ENCODE measurements at places on chromosomes 2 and 18.

DNA sequence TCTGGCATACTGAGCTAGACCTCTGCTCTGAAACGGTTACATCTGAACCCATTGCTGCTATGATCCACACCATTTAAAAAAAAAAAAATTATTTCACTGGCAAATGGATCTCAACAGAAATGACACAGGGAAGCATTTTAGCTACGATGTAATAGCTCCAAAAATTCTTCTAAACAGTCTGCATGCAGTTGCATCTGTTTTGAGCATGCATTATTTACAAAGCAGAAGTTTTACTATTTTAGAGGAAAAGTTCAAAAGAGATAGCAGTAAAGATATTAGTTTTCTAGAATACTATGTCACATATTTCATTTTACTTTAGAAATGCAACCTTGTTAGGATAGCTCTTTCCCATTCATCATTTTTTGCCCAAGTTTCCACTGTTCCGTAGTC, 265.7 kb downstream of the MEIS1 start:
- H3K36me3 ChIP-seq = no peaks in the 10 kb centered on the region
- peak overlapping the region; percentile 97 for H3K27ac ChIP-seq
- peaks cover 12% of the 10 kb centered on the region for H3K4me1 ChIP-seq
- no peak overlapping the region for H3K4me3 ChIP-seq
- DNase-seq = no peak

DNA sequence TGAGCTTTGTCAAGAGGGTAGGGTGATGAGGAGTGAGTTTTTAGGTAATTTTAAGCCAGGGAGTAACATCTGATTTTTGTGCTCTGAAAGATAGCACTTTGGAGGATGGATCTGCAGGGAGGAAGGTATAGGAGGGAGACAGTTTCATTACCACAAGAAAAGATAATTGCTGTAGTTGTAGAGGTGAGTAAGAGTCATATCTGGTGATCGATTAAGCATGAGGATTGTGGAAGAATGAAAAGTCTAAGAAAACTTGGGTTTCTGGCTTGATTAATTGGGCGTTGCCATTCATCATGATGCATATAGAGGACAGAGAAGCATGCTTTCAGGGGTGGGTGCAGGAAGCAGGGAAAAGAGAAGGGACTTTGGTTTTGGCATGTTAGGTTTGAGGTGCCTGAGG, 18.5 kb downstream of the KCMF1 start:
- no peaks in the 10 kb centered on the region for H3K27me3 ChIP-seq
- no peak overlapping the region for H3K4me3 ChIP-seq
- H3K27ac ChIP-seq = no peak overlapping the region
- H3K36me3 ChIP-seq = no peaks in the 10 kb centered on the region

DNA sequence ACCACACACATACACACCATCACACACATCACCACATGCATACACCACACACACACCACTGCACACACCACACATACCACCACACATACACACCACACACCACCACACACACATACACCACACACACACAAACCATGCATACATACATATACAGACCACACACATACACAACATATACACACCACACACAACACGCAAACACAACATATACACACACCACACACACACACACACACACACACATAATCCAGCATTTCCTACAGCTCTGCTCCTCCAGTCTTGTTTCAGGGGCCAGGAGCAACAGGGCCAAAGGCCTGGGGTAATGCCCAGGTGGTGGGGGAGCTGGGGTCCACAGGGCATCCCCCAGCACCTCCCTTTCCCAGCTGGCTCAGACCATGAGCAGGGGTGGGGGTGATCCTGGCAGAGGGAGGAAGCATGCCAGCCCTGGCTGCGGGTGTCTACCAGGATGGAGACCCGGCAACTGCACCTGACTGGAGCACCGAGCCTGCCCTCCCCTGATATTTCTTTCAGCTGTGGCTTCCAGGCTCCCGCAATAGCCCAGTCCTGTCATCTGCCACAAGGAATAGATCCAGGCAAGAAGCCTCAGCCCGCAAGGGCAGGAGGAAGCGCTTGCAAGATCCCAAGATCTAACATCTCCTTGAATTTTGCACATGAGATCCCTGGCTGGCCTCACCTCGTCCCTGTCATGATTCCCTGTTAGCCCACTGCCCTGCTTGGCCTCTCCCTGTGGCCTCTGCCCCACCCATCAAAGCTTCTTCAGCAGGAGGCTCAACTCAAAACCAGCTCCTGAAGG, 196.9 kb downstream of the TNS1 start:
- H3K4me1 ChIP-seq = peaks cover 6% of the 10 kb centered on the region
- peak overlapping the region; percentile 44 for H3K27ac ChIP-seq
- DNase-seq = no peak
- H3K36me3 ChIP-seq = no peaks in the 10 kb centered on the region

- H3K36me3 ChIP-seq = no peaks in the 10 kb centered on the region
- peaks cover 4% of the 10 kb centered on the region for H3K4me1 ChIP-seq
- no peak overlapping the region for H3K27ac ChIP-seq
- DNase-seq = no peak
- no peak overlapping the region for H3K4me3 ChIP-seq
- no peaks in the 10 kb centered on the region for H3K27me3 ChIP-seq
Observed at GRCh38 chr2:9549420-9549819, 6.2 kb downstream of the ADAM17 start.

GRCh38 chr2:6181525-6181924, 489.3 kb downstream of the SOX11 start:
- H3K27me3 ChIP-seq = no peaks in the 10 kb centered on the region
- H3K4me3 ChIP-seq = no peak overlapping the region
- H3K36me3 ChIP-seq = no peaks in the 10 kb centered on the region
- H3K4me1 ChIP-seq = no peaks in the 10 kb centered on the region
- H3K27ac ChIP-seq = no peak overlapping the region

DNA sequence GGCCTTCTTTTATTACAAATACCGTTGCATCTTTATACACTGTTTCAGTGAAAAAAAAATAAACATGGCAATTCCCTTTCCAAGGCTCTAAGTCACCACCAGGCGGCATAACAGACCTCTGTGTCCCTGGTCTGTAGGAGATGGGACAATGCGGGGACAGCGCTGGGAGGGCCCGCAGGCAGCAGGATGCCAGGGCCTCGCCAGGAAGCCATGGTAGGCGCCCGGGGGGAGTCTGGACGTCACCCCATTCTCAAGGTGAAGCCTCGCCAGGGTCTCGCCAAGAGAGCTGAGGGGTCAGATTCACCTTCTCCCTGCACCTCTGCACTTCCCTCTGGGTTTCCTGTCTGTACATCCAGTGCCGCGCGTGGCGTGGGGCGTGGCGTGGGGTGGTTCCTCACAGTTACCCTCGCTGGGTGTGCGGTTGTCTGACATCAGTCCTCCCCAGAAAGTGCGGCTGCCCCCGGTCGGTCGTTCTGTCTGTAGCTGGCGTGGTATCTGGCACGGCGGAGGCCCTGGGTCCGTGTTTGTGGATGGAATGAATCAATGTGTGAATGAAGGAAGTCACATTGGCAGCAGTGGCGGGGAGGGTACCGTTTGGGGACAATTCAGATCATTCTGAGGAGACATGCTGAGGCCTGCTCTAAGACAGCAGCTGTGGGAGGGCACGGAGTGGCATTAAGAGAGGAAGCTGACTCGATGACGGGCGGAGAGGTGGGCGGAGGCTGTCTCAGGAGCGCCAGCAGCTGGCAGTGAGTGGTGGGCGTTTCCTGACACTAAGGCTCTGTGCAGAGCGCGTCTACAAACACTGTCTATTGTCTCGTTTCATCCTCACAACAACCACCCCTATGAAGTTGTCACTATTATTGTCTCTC, 46.0 kb downstream of the LRRFIP1 start:
- no peak for DNase-seq
- no peaks in the 10 kb centered on the region for H3K36me3 ChIP-seq
- no peak overlapping the region for H3K4me3 ChIP-seq
- H3K4me1 ChIP-seq = peaks cover 19% of the 10 kb centered on the region
- no peaks in the 10 kb centered on the region for H3K27me3 ChIP-seq

DNA sequence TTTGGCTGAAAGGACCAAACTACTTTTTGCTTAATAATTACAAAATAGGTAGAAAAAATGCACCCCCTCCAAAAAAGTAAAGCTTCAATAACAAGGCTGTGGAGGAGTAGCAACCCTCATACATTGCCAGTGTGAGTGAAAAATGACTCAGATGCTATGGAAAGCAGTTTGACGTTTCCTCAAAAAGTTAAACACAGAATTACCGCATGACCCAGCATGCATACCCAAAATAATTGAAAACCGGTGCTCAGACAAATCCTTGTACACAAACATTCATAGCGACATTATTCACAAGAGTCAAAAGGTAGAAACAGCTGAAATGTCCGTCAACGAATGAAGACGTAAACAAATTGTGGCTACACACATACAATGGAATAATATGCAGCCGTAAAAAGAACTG, 38.8 kb upstream of the DAPL1 start:
- H3K4me1 ChIP-seq = peaks cover 3% of the 10 kb centered on the region
- no peak overlapping the region for H3K4me3 ChIP-seq
- H3K36me3 ChIP-seq = no peaks in the 10 kb centered on the region
- H3K27me3 ChIP-seq = no peaks in the 10 kb centered on the region
- no peak overlapping the region for H3K27ac ChIP-seq
- no peak for DNase-seq

DNA sequence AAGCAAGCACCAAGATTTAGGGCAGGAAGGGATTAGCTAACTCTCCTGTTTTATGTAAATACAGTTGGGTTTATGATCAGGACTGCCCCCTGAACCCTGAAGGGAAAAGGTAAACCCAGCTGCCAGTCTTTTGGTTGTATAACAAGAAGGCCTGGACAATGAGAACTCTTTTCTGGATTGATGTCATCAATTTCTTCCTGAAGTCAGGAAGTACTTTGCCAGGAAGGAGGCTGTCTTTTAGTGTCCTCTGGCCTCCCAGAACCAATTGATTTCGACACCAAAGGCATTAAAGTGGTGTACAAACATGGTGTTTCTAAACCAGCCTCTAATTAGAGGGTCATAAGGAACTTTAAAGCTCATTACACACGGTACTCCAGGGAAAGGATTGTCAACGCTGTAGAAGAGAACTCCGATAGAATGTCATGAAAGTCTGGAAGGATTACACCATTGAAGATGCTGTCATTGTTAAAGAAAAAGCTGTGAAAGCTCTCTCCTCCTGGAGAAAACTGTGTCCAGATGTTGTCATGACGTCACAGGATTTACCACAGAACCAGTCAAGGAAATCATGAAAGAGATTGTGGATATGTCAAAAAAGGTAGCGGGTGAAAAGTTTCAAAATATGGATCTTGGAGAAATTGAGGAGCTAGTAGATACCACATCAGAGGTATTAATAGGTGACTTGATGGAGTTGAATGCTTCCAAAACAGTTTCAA, 78.8 kb downstream of the ANKRD12 start:
- H3K4me3 ChIP-seq = no peak overlapping the region
- no peak overlapping the region for H3K27ac ChIP-seq
- H3K36me3 ChIP-seq = no peaks in the 10 kb centered on the region
- no peak for DNase-seq
- H3K27me3 ChIP-seq = no peaks in the 10 kb centered on the region

GRCh38 chr2:16625759-16626158, 39.9 kb downstream of the CYRIA start:
- H3K4me3 ChIP-seq = no peak overlapping the region
- peak overlapping the region; percentile 60 for H3K27ac ChIP-seq
- H3K36me3 ChIP-seq = no peaks in the 10 kb centered on the region
- H3K4me1 ChIP-seq = peaks cover 6% of the 10 kb centered on the region
- DNase-seq = no peak

GRCh38 chr2:42801381-42801780, 9.0 kb upstream of the HAAO start:
- DNase-seq = no peak
- no peaks in the 10 kb centered on the region for H3K4me1 ChIP-seq
- H3K27me3 ChIP-seq = no peaks in the 10 kb centered on the region

- H3K36me3 ChIP-seq = no peaks in the 10 kb centered on the region
- peak overlapping the region; percentile 5 for H3K4me3 ChIP-seq
- H3K4me1 ChIP-seq = peaks cover 16% of the 10 kb centered on the region
- H3K27ac ChIP-seq = peak overlapping the region; percentile 88
- no peaks in the 10 kb centered on the region for H3K27me3 ChIP-seq
- DNase-seq = peak; percentile 72
Observed at GRCh38 chr2:43265421-43265820, 39.0 kb upstream of the ZFP36L2 start.

DNA sequence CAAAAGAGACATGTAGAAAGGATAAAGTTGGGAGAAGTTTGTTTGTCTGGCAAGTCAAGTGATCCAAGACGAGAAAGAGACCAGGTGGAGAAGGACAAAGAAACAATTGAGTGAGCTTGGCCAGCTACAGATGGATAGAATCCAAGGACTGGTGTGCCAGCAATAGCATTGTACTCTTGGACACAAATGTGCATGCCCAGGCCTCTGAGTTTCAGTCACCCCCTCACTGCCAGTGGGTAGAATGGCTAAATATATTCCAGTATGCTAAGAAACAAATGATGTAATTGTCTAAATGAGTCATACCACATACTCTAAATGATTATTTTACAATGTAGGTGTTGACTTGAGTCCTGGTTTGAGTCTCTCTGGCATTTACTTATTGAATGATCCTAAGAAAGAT, 881.3 kb downstream of the LRRTM4 start:
- H3K27me3 ChIP-seq = no peaks in the 10 kb centered on the region
- no peaks in the 10 kb centered on the region for H3K4me1 ChIP-seq
- no peaks in the 10 kb centered on the region for H3K36me3 ChIP-seq
- DNase-seq = no peak
- no peak overlapping the region for H3K27ac ChIP-seq
- no peak overlapping the region for H3K4me3 ChIP-seq

DNA sequence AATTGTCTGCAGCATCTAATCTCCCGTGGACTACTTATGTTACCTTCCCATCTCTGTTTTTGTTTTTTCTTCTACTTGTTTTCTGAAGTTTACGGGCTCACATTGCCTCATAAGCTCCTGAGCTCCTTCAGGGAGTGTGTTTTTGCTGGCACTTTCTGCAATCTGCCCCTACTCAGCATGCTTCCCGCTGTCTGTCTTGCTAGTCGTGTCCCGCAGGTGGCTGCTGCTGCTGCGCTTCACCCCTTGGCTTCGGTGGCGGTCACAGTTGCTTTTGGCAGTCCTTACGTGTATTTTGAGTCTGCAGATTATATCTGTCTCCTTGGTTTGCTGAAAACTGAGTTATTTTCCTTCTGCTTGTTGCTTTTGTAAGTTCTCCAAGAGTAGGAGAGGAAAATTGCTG, 37.3 kb downstream of the FER1L5 start:
- H3K27ac ChIP-seq = no peak overlapping the region
- no peaks in the 10 kb centered on the region for H3K4me1 ChIP-seq
- H3K27me3 ChIP-seq = no peaks in the 10 kb centered on the region
- H3K4me3 ChIP-seq = no peak overlapping the region

All from uterus (tissue), 4 donors.